ENCODE measurements at places on chromosomes 2 and 18.

- no peak for DNase-seq
These were observed 59.6 kb downstream of the ATOH8 start for GRCh38 chr2:85813211-85813981.

GRCh38 chr2:172089005-172089504 lies 3.7 kb downstream of the DLX1 start:
- no peak for DNase-seq

DNA sequence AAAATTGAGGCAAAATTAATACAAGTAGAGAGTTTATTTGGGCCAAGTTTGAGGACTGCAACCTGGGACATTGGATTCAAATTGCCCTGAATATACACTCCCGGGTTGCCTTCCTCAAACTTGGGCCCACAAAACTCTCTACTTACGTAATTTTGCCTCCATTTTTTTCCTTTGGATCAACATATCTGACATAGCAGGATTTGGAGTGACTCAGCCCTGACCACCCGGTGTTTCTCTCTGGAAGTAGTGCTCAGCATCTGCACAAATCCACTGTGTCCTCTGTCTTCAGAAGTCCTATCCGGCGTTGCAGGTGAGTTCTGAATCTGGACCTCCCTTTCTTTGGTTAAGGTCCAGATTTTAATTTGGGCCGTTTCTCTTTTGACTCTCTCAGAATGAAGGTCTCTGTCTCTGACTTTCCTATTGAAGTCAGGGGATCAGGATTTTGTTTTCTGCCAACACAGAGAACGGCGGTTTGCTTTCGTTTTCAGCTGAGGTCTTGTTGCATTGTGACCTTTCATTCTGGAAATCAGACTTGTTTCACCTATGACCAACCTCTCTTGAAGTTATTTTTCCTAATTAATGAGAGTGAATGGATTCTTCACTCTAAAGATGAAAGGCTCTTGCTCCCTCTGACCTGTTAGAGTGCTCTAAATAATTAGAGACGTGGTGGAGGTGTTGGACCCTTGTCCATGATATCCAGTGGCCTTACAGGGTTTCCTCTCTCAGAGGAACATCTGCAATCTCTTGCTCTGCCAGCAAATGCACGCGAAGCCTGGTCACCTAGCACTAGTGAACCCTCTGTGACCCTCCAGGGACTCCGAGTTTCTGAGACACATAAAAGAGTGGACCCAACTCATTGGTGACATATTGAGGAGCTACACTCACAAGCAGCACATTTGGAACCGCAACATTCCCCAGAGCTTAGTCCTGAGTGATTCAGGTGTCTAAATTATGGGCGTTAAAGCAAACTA lies 13.6 kb downstream of the TCF23 start:
- DNase-seq = no peak

GRCh38 chr2:159897081-159897480 lies 99.1 kb upstream of the CD302 start:
- DNase-seq = no peak

DNA sequence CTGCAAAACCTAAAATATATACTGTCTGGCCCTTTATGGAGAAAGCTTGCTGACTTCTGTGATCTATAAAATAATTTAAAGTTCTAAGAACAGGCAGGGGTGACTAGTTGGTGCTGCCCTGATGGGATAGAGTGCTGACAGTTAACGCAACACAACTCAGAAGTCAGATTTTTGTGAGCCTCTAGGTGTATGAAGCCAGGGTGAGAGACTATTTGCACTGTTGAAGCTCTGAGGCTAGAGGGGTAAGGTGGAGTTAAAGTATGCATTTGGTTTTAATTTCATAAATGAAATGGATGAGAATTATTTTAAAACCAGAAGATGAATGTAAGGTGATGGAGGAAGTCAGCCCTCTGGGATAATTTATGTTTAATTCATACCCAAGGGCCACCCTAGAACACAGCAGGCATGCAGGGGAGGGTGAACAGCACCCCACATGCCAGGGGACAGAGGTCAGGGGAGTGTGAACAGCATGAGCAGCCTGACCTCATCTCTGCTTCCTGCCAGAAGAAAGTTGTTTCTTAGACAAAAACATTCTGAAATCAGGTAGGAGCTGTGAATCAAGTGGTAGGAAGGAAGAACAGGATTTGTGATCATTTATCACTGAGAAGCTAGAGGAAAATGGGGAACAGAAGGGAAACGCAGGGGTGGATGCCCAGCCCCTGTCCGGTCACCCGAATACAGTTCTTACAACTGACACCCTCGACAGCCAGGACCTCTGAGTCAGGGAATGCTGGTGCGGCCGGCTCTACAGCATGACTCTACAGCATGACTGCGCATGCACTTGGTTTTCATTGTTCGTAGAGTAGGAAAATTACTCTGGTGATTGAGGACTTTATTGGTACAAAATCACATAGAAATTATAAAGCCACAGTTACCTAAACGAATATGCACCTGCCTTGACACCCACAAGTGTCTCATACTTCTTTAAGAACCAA lies 93.1 kb downstream of the MBP start:
- DNase-seq = no peak

- no peak for DNase-seq
These were observed 383.9 kb downstream of the ARHGAP15 start for GRCh38 chr2:143513081-143513480.

- DNase-seq = no peak
These were observed 1.3 kb downstream of the CYP27C1 start for GRCh38 chr2:127218812-127219170.

DNA sequence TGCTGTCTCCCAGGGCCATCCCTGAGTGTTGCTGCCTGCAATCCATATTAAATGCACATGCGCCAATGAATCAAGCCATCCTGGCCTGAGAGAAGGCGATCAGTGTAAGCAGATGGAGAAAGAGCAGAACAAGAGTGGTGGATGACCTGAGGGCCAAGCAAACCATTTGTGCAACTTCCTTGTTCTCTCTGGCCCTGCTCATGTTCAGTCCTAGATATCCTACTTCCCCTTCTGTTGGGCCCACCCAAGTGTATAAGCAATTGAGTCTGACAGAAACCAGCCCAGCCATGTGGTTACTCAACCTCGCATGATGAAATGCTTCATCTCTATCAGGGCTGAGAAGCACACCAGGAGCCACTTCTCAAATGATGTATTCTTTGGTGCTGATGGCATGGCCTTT lies 383.1 kb upstream of the ID2 start:
- peak; percentile 56 for DNase-seq

DNA sequence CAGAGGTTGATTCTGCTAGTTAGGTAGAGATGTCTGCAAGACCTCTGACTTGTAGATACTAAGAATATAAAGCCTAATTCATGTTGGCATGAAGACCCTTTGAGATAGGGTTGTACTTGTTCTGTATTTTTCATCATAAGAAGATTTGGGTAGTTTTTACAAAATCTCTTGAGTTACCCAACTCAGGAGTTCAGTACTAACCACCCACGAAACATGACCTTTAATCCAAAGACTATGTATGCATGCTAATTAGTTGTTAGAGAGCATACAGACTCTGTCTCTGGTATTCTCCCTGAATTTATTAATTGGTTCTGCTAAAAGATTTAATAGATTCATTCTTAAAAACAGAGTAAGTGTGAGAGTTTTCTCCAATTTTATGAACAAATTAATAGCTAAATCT lies 16.9 kb downstream of the PECR start:
- DNase-seq = no peak

GRCh38 chr18:24170360-24170759 lies 31.5 kb downstream of the CABYR start:
- no peak for DNase-seq

DNA sequence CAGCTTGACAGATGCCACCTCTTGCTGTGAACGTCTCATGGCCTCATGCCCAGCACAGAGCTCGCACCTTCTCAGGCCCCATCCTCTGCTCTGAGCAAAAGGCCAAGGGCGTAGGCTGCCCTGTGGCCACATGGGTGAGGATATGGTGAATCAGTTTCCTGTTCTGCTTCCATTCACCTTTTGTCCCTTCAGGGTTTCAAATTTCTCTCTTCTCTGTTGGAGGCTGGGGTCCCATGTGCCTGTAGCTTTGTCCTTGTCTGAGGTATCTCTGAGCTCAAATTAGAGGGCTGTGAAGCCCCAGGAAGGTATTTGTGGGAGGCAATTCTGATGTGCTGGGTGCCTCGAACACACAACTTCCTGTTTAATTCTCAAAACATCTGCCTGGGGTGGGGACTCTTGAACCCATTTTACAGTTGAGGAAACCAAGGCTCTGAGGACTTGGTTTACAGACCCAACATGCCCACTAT lies 29.0 kb downstream of the ZAP70 start:
- no peak for DNase-seq

DNA sequence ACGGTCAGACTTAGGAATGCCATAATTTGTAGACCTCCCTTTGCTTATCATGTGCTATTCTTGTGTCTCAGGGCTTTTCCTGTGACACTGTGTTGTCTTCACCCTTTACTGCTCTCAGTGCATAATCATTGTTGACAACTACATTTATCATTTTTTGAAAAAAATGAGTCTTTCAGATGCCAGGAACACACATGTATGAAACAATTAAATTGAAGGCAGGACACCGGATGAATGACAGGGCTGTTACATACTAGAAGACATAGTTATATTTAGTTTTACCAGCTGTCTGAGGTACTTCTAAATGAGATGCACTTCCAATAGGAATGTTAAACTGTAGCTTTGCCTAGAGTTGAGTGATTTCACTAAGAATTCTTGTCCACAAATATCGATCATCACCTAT lies 243.5 kb downstream of the LRP1B start:
- no peak for DNase-seq
